ENCODE measurements at places on chromosomes 4 and X.

- no peak for DNase-seq
These were observed 123.6 kb upstream of the MID1 start for GRCh38 chrX:10744007-10744406.

- DNase-seq, result no peak
These were observed 7.6 kb downstream of the HS3ST1 start for GRCh38 chr4:11421116-11421515.

DNA sequence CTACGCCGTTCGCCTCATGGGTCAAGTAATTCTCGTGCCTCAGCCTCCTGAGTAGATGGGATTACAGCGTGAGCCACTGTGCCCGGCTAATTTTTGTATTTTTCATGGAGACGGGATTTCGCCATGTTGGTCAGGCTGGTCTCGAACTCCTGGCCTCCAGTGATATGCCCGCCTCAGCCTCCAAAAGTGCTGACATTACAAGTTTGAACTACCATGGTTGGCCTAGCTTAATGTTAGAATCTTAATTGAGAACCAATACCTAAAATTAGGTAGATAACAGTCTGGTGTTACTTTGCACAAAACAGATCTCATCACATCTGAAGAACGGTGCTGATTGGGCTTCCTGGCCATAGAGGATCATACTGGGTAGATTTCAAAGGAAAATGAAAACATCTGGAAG, 184.9 kb downstream of the VEGFC start:
- DNase-seq, result no peak

GRCh38 chr4:3121596-3121995, 47.1 kb downstream of the HTT start:
- no peak for DNase-seq

- DNase-seq, result no peak
These were observed 2.5 kb upstream of the USP27X start for GRCh38 chrX:49876750-49877149.

DNA sequence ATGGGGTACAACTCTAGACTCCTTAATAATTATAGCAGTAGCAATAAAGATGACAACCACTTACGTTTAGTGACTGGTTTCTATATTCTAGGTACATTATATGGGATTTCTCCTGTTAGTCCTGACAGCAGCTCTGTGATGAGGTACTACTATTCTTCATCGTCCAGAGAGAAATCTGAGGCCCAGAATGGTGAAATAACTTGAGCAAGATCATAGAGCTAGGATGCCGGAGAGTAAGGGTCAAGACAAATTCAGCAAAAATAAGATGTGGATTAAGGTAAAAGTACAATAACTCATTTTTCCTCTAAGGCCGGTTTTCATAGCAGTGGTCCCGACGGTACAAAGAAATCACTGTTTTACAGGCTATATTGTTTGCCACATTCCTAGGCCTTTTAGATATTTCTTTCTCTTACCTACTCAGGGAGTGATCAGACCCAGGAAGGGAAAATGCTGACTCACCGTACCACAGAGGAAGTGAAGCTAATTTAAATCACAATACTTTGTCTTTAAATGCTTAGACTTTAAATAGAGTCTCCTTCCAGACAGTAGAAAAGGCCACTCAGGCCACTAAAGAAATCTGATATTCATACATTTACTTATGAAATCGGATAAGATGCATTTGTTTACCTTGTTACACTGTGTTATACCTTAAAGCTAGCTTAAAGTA, 2023.0 kb upstream of the AGA start:
- no peak for DNase-seq

GRCh38 chr4:154939851-154940250, 158.8 kb downstream of the RBM46 start:
- DNase-seq, result no peak

DNA sequence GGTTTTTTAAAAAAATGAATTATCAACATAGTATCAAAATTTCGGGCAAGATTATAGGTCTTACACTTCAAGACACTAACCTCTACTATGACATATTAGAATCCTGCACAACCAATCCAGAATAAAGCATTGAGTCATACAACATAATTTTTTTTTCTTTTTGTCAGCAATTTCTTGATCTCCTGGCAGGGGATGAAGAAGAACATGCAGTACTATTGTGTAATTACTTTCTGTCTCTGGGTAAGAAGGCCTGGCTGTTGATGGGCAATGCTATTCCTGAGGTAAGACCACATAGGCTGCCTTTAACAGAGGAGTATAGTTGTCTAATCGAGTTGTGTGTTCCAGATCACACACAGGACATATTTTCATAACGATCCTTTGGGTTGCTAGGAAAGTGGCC, 67.5 kb downstream of the FBXL5 start:
- no peak for DNase-seq

GRCh38 chr4:174749091-174749490, 80.0 kb downstream of the GLRA3 start:
- DNase-seq, result no peak

GRCh38 chr4:112736718-112737135, 99.8 kb downstream of the LARP7 start:
- no peak for DNase-seq

- no peak for DNase-seq
These were observed 2.3 kb upstream of the AMBN start for GRCh38 chr4:70589785-70590184.

DNA sequence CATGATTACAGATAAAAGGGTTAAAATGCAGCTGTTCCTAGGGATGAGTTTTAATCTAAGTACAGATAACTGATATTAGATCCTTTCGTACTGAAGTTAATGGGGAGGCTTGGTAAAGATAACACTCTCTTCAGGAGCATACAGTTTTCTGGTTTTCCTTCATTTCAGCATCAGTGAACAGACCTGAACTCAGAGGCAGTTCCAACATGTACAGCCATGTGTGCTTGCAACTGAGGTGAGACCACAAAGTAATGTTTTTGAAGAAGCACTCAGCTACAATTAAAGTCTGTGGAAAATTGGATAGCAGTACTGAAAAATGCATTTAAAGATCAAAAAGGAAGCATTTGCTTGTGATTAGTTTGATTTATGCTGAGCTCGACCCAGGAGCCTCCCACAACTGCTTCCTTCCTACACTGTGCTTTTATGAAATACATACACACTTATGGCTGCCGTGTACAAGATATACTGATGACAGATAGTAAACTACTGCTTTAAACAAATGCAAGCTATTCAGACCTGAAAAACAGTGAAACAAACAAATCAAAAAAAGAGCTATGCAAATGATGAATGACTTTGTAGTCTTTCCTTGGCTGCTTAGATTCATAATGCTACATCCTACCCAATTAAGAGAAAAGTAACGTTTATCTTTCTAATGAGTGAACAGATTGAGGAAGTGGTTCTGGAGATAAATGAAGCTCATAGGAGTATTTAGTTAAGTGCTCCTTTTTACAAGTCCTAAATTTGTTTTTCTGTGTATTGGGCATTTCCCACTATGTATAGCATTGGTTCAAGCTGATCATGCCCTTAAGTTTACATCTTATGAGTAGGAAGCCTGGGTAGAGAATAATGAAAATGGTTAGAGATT, 68.4 kb downstream of the PDLIM5 start:
- no peak for DNase-seq

DNA sequence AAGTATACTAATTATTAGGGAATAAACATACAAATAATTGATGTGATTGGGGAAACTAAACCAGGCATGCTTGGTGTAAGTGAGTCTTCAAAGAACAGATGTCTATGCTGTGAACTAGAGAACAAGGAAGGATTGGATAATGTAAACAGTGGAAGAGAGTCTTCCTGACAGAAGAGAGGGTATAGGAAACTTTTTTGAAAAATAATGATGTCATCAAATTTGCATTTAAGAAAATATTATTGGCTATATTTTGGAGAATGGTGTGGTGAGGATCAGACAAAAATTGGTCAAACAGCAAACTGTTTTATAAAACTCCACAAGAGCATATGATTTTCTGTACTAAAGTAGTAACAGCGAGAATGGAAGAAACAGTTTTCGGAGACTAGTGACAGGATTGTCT, 537.7 kb downstream of the TRAM1L1 start:
- no peak for DNase-seq

- DNase-seq, result no peak
These were observed 93.6 kb upstream of the CPEB2 start for GRCh38 chr4:14908635-14909034.

DNA sequence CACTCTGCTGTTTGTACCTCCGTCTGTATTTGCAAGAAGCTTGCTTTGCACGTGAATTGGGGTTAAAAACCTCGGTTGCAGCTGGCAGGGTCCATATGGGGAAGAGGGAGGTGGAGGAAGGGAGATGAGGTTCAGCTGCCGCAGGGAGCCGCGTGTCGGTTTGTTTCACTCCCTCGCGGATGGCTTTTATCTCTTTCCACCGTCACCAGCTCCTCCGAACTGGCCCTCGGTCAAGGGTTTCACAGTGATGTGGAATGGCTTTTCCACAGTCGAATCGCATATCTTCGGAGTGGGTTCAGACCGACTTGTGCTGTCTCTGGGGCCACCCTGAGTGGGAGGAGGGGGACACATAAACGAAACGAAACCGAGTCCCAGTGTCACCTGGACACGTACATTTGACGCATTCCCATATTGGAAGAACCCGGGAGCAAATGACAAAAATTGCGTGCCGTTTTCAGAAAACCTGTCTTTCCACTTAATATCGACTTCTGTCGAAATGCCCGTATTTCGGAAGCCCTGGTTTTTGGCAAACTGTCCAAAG, 929 bp downstream of the ZBTB33 start:
- peak; percentile 0 for DNase-seq

GRCh38 chr4:143626134-143626911, 74.2 kb downstream of the FREM3 start:
- DNase-seq, result no peak

- DNase-seq, result no peak
These were observed 59.1 kb downstream of the ANXA3 start for GRCh38 chr4:78610546-78611214.

DNA sequence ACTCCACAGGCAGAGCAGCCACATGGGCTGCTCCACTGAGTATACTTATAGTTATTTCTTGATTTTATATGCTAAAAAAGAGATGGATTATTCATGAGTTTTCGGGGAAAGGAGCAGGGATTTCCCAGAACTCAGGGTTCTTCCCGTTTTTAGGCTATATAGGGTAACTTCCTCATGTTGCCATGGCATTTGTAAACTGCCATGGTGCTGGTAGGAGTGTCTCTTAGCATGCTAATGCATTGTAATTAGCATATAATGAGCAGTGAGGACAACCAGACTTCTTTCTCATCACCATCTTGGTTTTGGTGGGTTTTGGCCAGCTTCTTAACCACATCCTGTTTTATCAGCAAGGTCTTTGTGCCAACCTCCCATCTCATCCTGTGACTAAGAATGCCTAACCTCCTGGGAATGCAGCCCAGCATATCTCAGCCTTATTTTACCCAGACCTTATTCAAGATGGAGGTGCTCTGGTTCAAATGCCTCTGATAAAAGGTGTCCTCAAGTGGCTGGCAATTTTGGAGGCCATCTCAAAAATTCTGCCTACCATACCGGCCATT, 213.0 kb upstream of the VEGFC start:
- no peak for DNase-seq

GRCh38 chr4:103292959-103293358, 94.8 kb upstream of the CENPE start:
- no peak for DNase-seq

GRCh38 chrX:6460893-6461490, 73.9 kb downstream of the VCX3A start:
- DNase-seq, result no peak

DNA sequence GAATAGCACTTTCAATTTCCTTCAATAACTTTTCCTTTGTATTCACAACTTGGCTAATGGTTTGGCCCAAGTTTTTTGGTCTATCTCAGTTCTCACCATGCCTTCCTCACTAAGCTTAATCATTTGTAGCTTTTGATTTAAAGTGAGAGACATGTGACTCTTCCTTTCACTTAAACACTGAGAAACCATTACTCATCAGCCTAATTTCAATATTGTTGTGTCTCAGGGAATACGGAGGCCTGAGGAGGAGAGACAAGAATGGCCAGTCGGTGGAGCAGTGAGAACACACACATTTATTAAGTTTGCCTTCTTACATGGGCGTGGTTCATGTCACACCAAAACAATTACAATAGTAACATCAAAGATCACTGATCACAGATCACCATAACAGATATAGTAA, 56.7 kb downstream of the TSPAN5 start:
- no peak for DNase-seq

- DNase-seq, result no peak
These were observed 370.9 kb upstream of the SMIM31 start for GRCh38 chr4:164383058-164383357.

GRCh38 chr4:76704133-76704881, 193.6 kb downstream of the SOWAHB start:
- DNase-seq, result no peak

- no peak for DNase-seq
These were observed 26.1 kb downstream of the COQ2 start for GRCh38 chr4:83258461-83258860.

- DNase-seq, result no peak
These were observed 91.0 kb upstream of the GPRIN3 start for GRCh38 chr4:89398644-89399043.

- peak; percentile 0 for DNase-seq
These were observed 83.9 kb upstream of the SPANXB1 start for GRCh38 chrX:140918398-140919038.

GRCh38 chr4:42708625-42709024, 51.7 kb upstream of the ATP8A1 start:
- no peak for DNase-seq

DNA sequence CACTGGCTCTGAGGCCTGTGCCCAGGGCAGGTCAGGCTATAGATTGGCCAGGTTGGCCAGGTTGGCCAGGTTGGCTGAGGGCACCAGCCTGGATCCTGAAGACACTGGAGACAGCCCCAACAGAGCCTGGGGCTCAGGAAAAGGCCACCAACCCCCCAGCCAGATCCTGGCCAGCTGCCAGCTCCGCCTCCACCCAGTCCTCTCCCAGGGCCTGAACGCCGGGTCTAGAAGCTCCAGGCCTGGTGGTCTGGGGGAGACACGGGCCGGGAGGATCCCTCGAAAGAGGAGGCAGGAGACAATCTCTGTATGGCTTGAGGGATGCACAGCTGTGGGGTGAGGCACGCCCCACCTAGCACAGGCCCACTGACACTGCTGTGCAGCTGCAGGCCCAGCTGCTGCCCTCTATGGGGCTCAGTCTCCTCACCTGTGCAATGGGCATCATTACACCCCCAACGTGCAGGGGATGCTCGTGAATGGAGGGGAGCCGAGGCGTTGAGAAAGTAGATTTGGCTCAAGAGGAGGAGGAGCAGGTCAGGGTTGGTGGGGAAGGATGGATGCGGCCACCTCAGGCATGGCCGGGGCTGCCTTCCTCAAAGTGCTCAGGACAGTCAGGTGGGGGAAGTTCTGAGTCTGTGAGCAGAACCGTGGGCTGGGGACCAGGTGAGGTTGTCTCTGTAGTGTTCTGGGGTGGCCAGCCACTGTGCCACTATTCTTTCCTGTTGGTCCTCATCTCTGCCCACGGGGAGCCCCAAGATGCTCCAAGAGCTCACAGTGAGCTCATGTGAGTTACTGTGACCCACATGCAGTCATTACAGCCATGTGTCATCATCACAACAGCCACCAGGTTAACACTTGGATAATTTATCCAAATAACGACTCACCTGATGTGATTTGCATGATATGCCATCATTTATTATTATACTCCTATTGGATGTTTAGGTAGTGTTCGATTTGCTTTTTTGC, 10.8 kb upstream of the GAGE10 start:
- DNase-seq, result no peak
